ENCODE measurements at places on chromosomes 2 and 18.

DNA sequence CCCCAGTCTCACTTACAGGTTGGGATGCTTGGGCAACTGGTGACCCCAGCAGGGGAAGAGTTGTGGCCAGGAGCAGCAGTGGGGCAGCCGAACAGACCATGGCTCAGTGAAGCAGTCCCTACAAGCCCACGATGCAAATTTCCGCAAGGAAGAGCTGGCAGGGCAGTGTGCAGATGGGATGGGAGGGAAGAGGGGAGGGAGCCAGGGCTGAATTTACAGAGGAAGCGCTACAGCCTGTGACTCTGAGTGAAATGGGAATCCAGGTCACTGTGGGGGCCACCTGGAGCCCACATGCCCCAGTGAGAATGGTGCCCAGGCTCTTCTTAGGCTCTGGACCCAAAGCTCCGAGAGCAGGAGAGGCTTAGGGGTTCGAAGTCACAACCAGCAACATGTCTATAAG is 27.0 kb upstream of the SELENOI start:
- no peak for DNase-seq

- no peak for DNase-seq
Measured at GRCh38 chr2:66236067-66236685, 198.7 kb upstream of the MEIS1 start.

- no peak for DNase-seq
Measured at GRCh38 chr18:47679864-47680263, 250.6 kb downstream of the SMAD2 start.

DNA sequence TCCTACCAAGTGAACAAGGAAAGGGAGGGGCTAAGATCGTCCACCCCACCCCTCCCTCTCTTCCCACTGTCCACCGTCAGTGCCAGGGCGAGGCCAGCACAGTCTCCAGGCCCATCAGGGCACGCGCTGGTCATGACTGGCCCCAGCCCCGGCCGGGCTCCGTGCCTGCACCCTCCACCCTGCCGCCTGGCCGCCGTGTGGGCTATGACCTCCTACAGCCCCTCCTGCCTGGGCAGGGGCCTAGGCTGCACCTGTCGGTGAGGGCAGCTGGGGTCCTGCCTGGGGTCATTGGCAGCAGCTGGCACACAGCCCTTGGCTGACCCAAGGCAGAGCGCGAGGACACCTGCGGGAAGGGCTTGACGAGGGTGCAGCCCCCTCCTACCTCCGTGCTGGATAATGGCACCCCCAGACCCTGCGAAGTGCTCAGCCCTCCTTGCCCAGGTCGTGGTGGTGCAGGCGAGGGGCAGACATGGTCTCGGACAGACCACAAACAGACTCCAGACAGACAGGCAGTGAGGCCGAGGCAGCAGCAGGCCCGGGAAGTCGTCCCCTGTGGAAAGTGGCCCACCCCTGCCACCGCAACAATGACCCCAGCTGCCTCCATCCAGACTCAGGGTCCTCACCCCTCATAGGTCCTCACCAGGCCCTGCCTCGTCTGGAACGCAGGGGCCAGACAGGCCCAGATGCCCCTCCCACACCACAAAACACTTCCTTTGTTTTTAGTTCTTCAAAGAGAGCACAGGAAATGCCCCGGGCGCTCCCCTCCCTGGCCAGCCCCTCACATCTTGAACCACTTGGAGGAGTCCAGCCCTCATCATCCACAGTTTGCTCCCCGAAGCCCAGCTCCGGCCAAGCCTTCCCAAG is 43.1 kb upstream of the GPC1 start:
- peak; percentile 53 for DNase-seq

GRCh38 chr2:60394463-60394862 is 159.0 kb downstream of the BCL11A start:
- DNase-seq = no peak

DNA sequence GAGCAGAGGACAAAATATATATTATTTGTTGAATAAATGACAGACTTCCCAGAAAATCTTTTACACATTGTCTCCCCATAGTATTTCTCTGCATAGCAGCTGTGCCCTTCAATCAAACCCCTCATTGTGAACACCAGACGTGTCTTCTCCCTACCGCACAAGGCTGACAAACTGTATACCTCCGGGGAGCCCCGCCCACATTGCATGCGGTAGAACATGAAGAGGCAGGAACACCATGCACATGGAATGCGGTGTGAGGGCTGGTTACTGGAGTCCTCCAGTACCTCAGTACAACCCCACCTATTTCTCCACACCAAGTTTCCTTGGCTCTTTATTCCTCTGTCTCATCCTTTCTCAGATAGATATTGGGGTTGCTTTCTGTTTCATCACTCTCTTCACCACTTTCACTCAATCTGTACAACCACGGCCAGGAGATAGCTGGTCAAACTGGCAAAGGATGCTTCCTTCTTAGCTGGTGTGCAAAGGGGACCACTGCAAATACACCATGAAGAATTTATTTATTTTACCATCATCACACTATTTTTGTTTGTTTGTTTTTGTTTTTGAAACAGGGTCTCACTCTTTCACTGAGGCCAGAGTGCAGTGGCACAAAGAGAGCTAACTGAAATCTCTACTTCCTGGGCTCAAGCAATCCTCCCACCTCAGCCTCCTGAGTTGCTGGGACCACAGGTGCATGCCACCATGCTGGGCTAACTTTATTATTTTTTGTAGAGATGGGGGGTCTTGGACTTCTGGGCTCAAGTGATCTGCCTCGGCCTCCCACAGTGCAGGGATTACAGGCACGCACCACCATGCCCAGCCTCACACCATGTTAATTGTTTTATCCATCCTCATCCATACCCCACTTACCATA is 2.3 kb upstream of the NBAS start:
- no peak for DNase-seq

- no peak for DNase-seq
Measured at GRCh38 chr2:231679908-231680284, 28.4 kb upstream of the PTMA start.

DNA sequence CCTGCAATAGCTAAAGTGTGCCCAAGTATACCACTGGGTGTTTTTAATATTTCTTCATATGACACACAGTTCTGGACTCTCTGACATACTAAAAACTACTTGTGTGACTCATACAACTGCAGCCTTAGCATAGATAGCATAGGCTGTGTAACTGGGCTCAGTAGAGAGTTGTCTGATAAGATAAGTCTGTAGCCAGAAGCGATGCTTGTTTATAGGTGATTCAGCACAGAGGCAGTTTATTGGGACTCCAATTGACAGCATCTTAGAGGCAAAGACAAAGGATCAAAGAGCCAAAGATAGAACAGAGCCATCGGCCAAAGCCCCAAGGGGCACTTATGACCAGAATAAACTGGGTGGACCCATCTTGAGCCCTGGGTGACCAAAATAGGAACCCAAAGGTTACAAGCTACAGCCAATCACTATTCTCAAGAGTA is 42.3 kb downstream of the AAK1 start:
- peak; percentile 69 for DNase-seq

DNA sequence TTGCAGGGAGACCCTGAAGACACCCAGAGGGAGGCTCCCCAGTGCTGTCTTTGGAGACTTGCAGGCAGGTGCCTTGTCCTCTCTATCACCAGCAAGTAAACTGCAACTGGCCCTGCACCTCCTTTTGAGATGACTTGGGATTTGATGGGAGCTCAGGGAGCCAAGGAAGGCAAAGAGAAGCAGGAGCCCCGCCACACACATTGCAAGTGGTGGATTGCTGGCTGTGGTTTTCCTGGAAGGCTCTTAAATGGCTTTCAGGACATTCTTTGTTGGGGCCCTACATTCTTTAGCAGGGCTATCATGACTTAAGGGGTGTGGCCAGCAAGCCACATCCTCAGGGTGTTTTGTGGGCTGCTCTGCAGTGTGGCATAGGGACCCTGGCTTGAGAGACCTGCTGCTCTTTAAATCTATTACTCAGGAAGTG is 39.9 kb upstream of the CDC42EP3 start:
- DNase-seq = peak; percentile 93

- DNase-seq = peak; percentile 24
Measured at GRCh38 chr2:33166287-33166881, 219.6 kb downstream of the LTBP1 start.

- DNase-seq = no peak
Measured at GRCh38 chr2:47028846-47029560, 113.4 kb upstream of the MCFD2 start.

DNA sequence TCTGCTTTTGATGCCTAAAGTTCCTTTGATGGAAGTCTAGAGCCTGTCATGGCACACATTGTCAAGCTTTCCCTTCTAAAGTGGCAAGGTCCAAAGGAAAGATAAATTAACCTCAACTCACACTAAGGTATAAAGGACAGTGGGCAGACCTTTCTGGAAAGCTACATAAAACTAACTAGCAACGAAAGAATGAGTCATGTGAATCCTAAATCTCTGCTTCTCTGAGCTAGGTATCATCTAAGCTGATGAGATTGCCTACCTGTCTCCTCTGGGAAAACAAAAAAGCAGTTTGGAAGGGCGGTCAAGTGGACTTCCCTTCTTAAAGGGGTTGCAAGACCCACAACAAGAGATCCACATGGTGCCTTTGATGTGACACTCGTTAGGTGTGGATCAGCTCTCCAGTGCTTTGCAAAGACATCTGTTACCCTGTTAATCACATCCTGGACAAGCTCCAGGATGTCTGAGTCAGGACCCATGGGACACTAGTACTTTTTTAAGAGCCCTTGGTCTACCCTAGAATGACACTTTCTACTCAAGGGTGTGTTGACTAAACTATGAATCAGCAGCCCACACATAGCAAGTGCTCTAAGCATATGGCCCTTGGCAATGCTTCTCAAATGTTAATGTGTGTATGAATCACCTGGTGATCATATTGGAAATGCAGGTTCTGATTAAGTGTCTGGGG is 173.5 kb downstream of the ALK start:
- DNase-seq = peak; percentile 65

GRCh38 chr18:36321658-36322407 is 24.3 kb downstream of the FHOD3 start:
- DNase-seq = peak; percentile 32

GRCh38 chr2:113105047-113105785 is 22.2 kb upstream of the IL1RN start:
- peak; percentile 43 for DNase-seq

GRCh38 chr2:191985740-191986139 is 138.9 kb upstream of the CAVIN2 start:
- DNase-seq = no peak

GRCh38 chr2:20229322-20230113 is 4.6 kb upstream of the SDC1 start:
- DNase-seq = peak; percentile 81

DNA sequence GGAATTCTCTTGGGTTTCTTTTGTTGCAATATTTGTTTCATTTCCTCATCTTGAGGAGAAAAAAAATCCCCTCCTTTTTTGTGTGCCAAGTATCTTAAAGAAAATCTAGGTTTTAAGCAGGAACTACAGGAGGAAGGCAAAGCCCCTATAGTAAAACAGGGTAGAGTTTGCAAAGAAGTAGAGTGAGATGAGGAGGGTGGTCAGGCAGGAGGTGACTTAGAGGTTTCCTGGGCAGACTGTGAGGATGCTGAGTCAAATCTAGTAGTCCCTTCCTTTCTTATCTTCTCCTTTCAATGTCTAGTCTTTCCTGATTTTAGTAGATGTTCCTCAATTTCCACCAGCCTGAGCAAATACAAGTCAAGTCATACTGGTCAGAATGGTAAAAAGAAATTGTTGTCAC is 222.5 kb downstream of the PMAIP1 start:
- DNase-seq = no peak

- DNase-seq = no peak
Measured at GRCh38 chr18:11108947-11109346, 40.4 kb downstream of the PIEZO2 start.

DNA sequence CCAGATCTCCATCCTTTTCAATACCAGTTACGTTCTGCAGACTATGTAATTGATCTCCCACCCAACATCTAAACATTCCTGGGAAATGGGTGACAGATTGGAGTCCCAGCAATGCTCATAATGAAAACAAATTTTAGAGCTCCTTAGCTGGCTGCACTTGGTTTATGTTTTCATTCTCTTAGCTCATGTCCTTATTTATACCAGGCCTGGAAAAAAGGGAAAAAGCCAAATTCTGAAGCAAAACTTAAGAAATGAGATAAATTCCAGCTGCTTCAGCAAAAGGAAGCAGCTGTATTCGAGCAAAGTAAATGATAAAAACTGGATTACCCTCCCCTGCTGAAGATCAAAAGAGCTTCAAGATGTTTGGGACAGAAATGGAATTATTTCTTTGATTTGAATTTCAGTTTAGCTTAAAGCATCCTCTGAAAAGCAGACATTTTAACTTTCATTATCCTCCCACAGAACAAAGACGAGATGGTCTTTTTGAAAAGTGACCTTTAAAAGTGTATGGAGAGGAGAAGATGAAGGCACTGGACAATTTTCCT is 196.5 kb upstream of the THUMPD2 start:
- no peak for DNase-seq

DNA sequence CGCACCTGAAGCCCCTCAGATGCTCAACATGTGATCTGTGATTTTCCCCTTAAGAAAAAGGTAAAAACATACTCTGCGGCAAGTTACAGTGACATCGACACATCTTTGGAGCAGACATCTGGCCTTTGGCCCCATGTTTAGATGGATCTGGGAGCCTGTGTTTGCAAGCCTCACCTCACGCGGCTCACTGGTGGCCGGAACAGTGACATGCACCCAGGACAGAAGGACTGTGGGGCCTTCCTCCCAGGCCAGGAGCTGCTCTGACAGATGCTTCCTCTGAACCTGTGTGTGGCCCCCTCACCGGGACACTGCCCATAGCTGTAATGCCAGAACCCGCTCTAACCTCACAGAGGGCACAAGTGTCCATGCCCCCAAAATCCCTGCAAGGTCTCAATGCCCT is 13.1 kb downstream of the PASK start:
- DNase-seq = no peak

- DNase-seq = no peak
Measured at GRCh38 chr2:161578998-161579397, 45.2 kb upstream of the SLC4A10 start.

- peak; percentile 92 for DNase-seq
Measured at GRCh38 chr2:100902817-100903405, 83.0 kb downstream of the NPAS2 start.

GRCh38 chr18:63527251-63527650 is 14.9 kb upstream of the SERPINB12 start:
- no peak for DNase-seq

GRCh38 chr18:57767259-57768050 is 35.7 kb downstream of the ATP8B1 start:
- DNase-seq = no peak

GRCh38 chr2:127053731-127054603 is 53.0 kb downstream of the BIN1 start:
- DNase-seq = no peak

DNA sequence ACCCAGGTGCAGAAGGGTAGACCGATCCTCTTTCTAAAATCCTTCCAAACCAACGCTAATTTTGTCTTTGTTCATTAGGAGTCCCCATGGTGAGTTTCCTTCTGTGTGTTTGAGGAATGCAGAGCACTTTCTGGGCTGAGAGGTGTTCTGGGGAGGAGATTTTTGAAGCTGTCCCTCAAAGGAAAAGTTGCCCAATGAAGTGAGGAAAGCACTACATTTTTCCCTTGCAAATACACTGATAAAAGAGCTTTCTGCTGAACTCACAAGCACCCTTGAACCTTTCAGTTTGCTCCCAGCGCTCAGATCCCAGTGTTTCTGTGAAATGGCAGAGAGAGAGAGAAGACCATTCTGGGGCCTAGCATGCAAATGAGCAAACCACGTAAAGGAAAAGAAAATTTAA is 299.6 kb upstream of the FANCL start:
- DNase-seq = no peak

Measured in AG20443 (cell line).